ENCODE measurements at places on chromosomes 7 and 10.

GRCh38 chr10:119489991-119490326, 52.6 kb downstream of the RGS10 start:
- no peak for DNase-seq

DNA sequence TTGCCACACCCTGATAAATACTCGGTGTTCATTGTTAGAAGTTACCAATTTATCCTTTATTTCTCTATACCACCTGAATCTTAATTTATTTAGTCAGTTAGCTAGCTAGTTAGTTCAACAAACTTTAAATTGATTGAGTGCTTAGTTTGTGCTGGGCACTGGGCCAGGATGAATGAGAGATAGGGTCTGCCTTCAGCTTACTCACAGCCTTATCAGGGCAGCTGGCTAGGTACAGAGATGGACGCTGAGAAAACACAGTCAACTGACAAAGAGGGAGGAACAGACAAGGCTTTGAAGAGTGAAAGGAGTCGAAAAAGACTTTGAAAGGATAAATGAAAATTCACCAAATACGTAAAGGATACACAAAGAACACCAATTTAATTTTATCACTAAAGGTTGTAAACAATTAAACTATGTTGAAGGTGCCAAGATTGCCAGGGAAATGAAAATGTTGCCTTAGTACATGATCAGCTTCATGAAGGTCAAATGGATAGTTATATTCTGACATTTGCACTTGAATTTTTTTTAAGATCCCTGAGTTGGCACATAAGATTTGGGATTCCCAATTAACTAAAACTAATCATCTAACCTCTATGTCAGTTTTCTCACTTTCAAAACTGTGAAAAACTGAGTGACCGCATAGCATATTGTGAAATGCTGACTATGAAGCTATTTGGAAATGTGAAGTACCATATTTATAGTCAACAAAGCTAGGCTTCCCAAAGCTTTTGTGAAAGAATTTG, 2.1 kb downstream of the CAV2 start:
- DNase-seq, result no peak

DNA sequence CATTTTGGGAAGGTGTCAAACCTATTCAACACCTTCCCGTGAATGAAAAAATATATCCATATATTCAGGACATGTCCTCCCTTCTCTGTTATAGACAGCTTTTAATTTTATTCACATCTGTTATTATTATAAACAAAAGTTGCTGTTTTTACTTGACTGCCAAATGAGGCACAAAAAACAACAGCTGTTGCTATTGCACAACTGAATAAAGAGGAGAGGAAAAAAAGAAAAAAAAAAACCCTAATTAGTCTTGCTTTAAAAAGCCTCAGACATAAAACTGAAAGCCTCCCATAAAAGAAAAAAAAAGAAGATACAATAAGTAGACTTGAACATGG, 153.4 kb downstream of the BMPER start:
- DNase-seq, result no peak

GRCh38 chr10:5830629-5831445, 17.6 kb upstream of the GDI2 start:
- no peak for DNase-seq

GRCh38 chr10:43983405-43983804, 334.7 kb upstream of the ZNF32 start:
- DNase-seq, result no peak

Measured in activated CD4-positive, alpha-beta T cell treated with anti-CD3 and anti-CD28 coated beads for 24 hours (primary cell).